A549 treated with RU486 at 1 μM for 4 hours (cell line): ENCODE measurements at places on chromosomes 13 and 19. TPM values are rescaled to one million over a fixed set of nuclear protein-coding genes. Genes with fewer than 3 reads are reported as not detected.

The LILRB5 gene
- 0.02 TPM in 1 of 5 replicates, not detected in the others for total RNA-seq

The GGN gene
- 0.11 to 0.75 TPM (median 0.47 TPM) in 5 replicates for total RNA-seq

The DCAF15 gene
- 13.5 to 21.8 TPM (median 19.8 TPM) in 5 replicates for total RNA-seq

The SLC17A7 gene
- total RNA-seq = 0.39 to 0.73 TPM (median 0.67 TPM) in 5 replicates

The SOX1 gene
- not detected in 5 replicates for total RNA-seq

The MISP gene
- 71.8 to 97.6 TPM (median 91.6 TPM) in 5 replicates for total RNA-seq

The ERICH4 gene
- 0.10 TPM in 1 of 5 replicates, not detected in the others for total RNA-seq

The ACP7 gene
- total RNA-seq = 0.14 to 0.24 TPM (median 0.17 TPM) in 4 of 5 replicates, not detected in the other

The ZNF568 gene
- total RNA-seq = 0.70 to 1.8 TPM (median 1.2 TPM) in 5 replicates

The TPGS1 gene
- 11.8 to 19.1 TPM (median 18.1 TPM) in 5 replicates for total RNA-seq

The HIPK4 gene
- 0.15 to 0.32 TPM (median 0.19 TPM) in 5 replicates for total RNA-seq

The KLK6 gene
- total RNA-seq = 0.17 to 1.4 TPM (median 0.23 TPM) in 5 replicates

The ZNF135 gene
- not detected in 5 replicates for total RNA-seq

The TMIGD2 gene
- total RNA-seq = not detected in 5 replicates

The LSM7 gene
- 135 to 166 TPM (median 148 TPM) in 5 replicates for total RNA-seq

The ICAM4 gene
- 0.10 to 0.12 TPM in 2 of 5 replicates, not detected in the others for total RNA-seq

The WASF3 gene
- 0.08 to 0.25 TPM (median 0.11 TPM) in 5 replicates for total RNA-seq

The METTL21C gene
- total RNA-seq = not detected in 5 replicates
